Left ventricle myocardium inferior (tissue), 1 donor: ENCODE measurements at places on chromosomes 12 and 14.

- DNase-seq = no peak
Measured at GRCh38 chr12:68250454-68250853, 3.0 kb downstream of the IL22 start.

- no peak for DNase-seq
Measured at GRCh38 chr12:118302053-118302452, 70.7 kb downstream of the TAOK3 start.

- no peak for DNase-seq
Measured at GRCh38 chr14:37585971-37586796, 8.9 kb downstream of the FOXA1 start.

- peak; percentile 56 for DNase-seq
Measured at GRCh38 chr12:122917507-122918121, 21.7 kb upstream of the VPS37B start.

GRCh38 chr14:83594874-83595273 is 1935.1 kb upstream of the FLRT2 start:
- DNase-seq = no peak

GRCh38 chr12:92511786-92512185 is 191.0 kb upstream of the PLEKHG7 start:
- no peak for DNase-seq

- no peak for DNase-seq
Measured at GRCh38 chr12:43336962-43337555, 214.9 kb downstream of the ADAMTS20 start.

DNA sequence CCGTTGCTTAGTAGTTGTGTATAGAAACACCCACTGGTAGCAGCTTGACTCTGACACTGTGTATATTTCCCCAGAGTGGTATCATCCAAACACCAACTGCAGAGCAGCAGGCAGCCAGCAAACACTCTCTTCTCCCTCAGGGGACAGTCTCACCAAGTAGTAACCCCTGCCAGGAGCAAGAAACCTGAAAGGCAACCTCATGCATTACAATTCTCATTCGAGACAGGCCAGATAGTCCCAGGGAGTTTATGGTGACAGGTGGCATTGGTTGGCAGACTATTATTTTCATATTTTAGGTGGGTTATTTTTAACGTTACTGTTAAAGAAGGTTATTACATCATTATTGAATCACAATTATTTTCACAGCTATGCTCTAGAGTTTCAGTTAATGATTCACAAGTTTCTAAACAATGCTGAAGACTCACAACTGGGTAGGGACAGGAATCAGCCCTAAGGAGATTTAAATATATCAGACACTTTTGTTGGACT is 222.8 kb downstream of the EGLN3 start:
- no peak for DNase-seq

DNA sequence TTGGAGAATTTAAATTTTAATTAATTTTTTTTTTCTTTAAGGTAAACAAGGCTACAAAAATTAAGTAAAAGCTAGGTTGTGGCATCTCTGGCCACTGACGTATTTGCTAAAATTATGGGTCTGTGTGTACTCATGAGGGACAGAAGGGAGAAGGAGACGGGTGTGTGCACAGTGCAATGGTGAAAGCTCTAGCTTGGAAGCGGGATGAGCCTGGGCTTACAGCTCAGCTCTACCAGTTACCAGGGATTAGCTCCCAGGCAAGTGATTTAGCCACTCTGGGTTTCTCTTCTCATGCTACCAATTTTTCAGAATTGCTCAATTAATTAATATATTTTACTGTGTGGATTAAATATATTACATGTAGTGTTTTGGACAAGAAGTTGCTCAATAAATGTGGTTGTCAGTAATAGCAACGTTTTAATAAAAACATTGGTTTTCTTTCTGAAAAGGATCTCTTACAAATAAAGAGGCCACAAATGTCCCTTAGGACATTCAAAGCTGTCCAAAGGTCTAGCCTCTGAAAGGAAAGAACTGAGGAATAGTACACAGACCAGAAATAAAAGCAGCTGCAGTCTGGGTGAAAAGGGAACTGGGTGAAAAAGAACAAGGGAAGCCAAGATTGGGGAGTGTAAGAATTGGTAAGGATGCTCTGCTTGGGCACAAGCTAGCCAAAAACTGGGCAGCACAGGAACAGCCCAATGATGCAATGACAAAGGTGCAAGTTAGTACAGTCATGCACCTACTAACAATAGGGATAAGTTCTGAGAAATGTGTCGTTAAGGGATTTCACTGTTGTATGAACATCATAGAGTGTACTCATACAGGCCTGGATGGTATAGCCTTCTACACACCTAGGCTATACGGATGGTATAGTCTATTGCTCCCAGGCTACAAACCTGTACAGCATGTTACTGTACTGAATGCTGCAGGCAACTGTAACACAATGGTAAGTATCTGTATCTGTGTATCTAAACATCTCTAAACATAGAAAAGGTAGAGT is 61.7 kb downstream of the FERMT2 start:
- no peak for DNase-seq

- DNase-seq = no peak
Measured at GRCh38 chr12:124557518-124558223, 9.7 kb downstream of the NCOR2 start.

GRCh38 chr14:70080076-70080475 is 108.7 kb downstream of the SLC8A3 start:
- DNase-seq = no peak

DNA sequence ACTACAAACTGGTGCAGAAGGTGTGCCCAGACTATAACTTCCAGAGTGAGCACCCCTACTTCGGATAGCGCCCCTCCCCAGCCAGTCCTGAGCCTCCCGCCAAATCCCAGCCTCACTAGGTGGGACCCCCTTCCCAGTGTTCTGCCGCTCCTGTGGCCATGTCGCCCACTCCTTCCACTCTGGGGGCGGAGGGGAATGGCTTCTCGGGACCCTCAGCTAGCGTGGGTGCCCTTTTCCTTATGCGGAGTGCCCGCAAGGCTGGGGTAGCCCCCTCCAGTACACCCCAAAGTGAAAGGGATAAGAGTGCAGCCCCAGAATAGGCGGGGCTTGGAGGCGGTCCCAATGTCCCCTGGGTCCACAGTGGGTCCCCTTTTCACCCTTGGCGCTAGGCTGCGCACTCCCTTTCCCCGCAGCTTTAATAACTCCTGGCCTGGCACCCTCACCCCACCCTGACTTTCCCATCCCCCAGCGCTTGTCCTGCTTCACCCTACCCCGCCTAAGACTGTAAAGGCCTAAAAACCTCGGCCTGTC is 3.8 kb upstream of the SHMT2 start:
- no peak for DNase-seq

- no peak for DNase-seq
Measured at GRCh38 chr12:42190376-42190775, 45.7 kb upstream of the GXYLT1 start.

GRCh38 chr12:124906606-124907261 is 7.7 kb downstream of the UBC start:
- peak; percentile 66 for DNase-seq

DNA sequence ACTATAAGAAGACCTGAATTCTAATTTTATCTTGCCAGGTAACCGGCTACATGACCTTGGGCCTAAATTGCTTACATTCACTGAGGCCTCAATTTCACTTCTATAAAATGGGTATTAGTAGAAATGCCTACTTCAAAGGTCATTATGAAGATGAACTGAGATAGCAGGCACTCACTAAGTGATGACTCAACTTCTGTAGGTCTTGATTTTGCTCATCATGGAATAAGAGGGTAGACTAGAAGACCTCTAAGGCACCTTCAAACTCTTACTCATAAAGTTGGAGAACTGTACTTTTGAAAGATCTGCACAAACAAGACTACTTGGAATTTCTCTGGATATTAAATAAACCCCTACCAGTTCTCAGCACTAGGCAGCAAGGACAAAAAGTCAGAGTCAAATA is 39.3 kb upstream of the FRMD6 start:
- DNase-seq = no peak

- no peak for DNase-seq
Measured at GRCh38 chr12:71954083-71954778, 15.6 kb downstream of the TPH2 start.

DNA sequence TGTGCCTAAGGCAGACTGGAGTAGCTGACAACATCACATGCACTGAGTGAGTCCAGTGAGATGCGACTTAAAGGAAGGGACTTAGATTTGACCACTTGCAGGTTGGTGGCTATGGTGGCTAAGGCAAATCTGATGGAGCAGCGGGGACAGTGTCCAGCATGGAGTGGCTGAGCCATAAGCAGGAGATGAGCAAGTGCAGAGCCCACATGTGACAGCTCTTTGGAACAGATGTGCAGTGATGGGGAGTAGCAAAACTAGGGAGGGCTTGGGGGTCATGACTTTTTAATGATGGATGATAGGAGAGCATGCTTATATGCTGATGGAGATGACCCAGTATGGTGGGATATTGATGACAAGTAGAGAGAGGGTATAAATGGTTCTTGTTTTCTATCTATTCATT is 80.2 kb downstream of the PELI2 start:
- no peak for DNase-seq

DNA sequence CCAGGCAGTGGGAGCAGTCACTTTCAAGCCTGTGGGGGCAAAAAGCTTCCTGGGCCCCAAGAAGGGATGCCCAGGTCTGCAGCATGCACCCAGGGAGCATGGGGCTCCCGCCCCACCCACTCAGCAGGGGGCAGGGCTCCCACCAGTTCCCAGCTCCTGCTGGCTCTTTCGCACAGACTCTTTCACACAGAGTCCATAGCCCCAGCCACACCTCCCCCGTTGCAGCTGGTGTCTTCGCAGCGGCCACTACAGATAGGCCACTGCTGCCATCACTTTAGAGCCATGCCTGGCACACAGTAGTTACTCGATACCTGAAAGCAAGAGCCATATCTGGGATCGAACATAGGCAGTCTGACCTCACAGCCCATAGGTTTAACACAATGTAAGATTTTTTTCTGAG is 98.2 kb downstream of the NUAK1 start:
- no peak for DNase-seq

GRCh38 chr12:131282292-131283080 is 328.8 kb downstream of the ADGRD1 start:
- no peak for DNase-seq

GRCh38 chr14:101711041-101711856 is 50.3 kb upstream of the PPP2R5C start:
- no peak for DNase-seq

DNA sequence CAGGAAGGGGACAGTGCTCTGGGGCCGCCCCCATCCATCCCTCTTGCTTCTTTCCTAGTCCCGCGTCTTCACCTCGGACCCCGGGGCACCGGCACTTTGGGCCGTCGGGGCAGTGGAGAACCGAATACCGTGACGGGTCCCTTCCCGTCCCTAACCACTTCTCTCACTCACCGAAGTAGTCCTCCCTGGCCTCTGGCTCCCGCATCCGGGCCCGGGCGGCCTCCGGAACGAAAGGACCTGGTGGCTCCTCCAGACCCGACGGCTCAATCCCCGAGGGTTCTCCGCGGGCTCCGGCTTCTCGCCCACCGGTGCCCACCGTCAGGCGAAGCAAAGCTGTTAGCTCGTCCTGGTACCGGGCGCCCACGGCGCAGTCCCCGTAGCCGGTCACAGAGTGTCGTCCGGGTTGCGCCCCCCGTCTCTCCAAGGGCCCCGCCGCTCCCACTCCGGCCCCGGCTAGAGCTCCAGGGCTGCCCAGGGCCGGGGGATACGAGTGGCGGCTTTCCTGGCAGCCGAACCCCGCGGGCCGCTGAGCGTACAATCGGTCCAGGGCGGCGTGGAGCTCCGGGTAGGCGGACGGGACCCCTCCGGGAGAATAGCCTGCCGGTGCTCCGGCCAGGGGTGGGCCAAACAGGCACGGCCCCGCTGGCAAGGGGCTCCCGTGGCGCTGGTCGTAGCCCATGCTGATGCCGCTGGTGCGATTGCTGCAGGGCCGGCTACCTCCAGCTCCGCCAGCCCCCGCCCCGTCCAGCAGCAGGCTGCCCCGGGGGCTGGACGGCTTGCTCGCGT is 1.1 kb downstream of the AJUBA start:
- no peak for DNase-seq

DNA sequence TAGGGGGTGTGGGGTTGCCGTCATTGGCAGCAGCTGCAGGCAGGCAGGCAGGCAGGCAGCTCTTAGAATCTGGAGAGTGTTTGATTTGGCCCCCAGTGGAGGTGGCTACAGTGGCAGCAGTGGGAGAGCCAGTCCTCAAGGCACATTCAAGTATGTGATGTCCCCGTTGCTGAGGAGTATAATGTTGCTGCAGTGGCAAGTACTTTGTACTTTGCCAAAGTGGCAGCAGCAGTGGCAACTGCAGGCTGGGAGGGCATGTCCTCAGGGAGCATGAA is 147.1 kb downstream of the PAPOLA start:
- no peak for DNase-seq

DNA sequence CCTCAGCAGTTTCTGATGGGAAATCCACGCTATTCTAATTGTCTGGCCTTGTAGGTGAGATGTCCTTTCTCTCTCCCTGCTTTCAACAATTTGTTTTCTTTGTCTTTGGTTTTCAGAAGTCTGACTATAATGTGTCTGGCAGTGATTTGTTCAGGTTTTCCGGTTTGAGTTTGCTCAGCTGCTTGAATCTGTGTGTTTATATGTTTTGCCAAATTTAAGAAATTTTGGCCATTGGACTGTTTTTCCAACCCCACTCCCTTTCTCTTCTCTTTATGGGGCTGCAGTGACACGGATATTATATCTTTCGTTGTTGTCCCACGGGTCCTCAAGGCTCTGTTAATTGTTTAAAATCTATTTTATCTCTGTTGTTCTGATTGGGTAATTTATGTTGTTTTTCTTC is 105.0 kb downstream of the ADGRD1 start:
- DNase-seq = no peak

DNA sequence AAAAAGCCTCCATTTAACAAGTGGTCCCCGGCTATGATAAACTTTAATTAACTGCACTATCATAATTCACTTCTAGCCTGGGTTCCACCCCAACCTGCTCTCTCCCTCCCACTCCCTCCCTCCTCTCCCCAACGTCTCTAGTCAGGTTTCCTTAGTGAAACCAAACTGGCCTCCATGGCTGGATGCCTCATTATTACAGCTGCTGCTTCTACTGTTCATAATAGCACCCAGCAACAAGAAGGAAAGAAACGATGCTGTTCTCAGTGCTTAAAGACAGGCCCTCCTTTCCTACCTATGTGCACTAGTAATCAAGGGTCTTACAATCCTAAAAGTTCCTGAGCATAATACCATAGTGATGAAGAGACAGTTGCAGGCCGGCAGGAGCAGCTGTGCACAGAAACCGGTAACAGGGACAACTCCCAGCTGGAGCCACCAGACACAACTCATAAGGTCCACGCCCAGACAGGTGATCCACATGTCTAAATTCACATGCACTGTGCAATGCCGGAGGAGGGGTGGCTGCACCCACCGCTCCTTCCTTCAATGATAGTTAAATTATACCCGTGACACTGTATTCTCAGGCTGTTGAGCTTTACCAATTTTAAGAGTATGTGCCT is 6.2 kb downstream of the IRF2BPL start:
- DNase-seq = no peak

- no peak for DNase-seq
Measured at GRCh38 chr12:67697967-67698366, 49.4 kb downstream of the DYRK2 start.

GRCh38 chr12:80175307-80175930 is 76.1 kb downstream of the OTOGL start:
- no peak for DNase-seq

GRCh38 chr12:77724367-77724957 is 106.2 kb upstream of the NAV3 start:
- no peak for DNase-seq
